ENCODE measurements at places on chromosomes 2 and 18.
A peak's percentile ranks its signal among the peaks of the same experiment; 100 is the strongest.

DNA sequence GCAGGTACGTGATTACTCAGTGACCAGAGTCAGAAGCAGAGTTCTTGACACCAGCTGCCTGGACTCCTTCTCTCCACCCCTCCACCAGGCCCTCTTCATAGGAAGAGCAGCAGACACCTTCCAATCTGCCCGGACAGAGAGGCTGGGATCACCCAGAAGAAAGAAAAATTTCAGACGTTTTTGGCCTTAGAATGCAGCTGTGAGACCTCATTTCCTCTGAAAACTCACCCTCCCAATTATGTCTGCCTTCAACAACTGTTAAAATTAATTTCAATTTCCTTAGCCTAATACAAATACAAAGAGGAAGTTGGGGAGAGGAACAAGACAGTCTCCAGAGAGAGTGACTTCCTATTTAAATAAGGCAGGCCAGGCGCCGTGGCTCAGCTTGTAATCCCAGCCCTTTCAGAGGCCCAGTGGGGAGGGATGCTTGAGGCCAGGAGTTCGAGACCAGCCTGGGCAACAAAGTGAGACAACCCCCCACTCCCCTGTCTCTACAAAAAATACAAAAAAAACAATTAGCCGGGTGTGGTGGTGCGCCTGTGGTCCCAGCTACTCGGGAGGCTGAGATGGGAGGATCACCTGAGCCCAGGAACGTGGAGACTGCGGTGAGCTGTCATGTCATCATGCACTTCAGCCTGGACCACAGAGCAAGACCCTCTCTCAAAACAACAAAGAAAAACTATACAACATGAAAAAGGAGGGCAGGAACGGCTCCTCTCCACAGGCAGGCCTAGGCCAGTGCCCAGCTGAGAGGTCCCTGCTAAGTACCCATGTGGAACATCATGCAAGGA is 1.6 kb downstream of the SLC66A2 start:
- DNase-seq, result no peak

DNA sequence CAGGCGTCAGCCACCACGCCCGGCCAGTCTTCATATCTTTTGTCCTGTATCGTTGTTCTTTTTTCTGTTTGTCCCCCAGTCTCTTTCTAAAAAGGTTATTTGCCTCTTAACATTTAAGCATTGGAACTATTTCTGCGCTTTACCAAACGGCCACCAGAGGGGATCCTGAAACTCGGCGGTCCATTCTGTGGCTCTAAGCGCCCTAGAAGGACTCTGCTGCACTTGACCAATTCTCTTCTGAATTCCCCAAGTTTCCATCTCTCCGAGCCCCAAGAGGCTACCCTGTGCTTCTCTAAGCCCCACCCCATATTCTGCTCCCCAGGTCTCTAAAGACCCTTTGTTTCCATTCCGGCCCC is 33.1 kb upstream of the REG3G start:
- DNase-seq, result no peak

DNA sequence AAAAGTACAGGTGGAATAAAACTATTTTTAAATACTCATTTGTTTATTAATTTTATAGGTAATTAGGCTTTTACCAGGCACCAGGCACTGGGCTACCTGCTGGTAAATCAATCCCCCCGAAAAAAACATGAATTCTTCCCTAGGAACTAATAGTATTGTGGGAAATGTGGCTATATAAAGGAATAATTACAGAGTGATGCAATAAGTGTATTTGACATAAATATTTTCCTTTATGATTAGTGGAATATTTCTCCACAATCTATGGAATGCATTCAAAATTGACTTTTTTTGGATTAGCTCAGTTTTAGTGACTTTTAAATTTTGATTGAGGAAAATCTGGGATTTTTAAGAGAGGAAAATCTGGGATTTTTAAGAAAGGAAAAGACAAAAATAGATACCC is 109.7 kb upstream of the BZW1 start:
- no peak for DNase-seq

- DNase-seq, result peak; percentile 69
Measured at GRCh38 chr18:76494231-76495005, 624 bp downstream of the ZNF516 start.

GRCh38 chr18:61734396-61734795 is 158.4 kb downstream of the RNF152 start:
- DNase-seq, result no peak

Data from fibroblast of skin of right quadriceps (primary cell).